ENCODE measurements at places on chromosomes 6 and 20. TPM values are rescaled to one million over a fixed set of nuclear protein-coding genes. Genes with fewer than 3 reads are reported as not detected.

- H3K36me3 ChIP-seq: no peaks in the 10 kb centered on the region
- H3K4me1 ChIP-seq: no peaks in the 10 kb centered on the region
- no peak for DNase-seq
- H3K27ac ChIP-seq: no peak overlapping the region
- H3K27me3 ChIP-seq: peaks cover 16% of the 10 kb centered on the region
Measured at GRCh38 chr6:1553562-1554083, 56.1 kb upstream of the FOXC1 start.

GRCh38 chr20:41701588-41702348, 83.6 kb upstream of the CHD6 start:
- no peak overlapping the region for H3K27ac ChIP-seq
- no peak for DNase-seq
- H3K27me3 ChIP-seq: peaks cover 9% of the 10 kb centered on the region
- H3K4me3 ChIP-seq: no peak overlapping the region

- H3K27me3 ChIP-seq: no peaks in the 10 kb centered on the region
- DNase-seq: peak; percentile 59
- peaks cover 2% of the 10 kb centered on the region for H3K36me3 ChIP-seq
- peaks cover 31% of the 10 kb centered on the region for H3K4me1 ChIP-seq
- peak overlapping the region; percentile 50 for H3K27ac ChIP-seq
- H3K4me3 ChIP-seq: no peak overlapping the region
Measured at GRCh38 chr6:160137989-160138835, 16.6 kb downstream of the SLC22A1 start.

- no peak for DNase-seq
- no peak overlapping the region for H3K4me3 ChIP-seq
Measured at GRCh38 chr6:70622461-70622860, 45.2 kb upstream of the SMAP1 start.

GRCh38 chr6:41216616-41217015, 11.5 kb upstream of the TREML4 start:
- H3K4me1 ChIP-seq: no peaks in the 10 kb centered on the region
- no peak overlapping the region for H3K27ac ChIP-seq
- H3K36me3 ChIP-seq: peaks cover 4% of the 10 kb centered on the region
- no peak for DNase-seq
- H3K27me3 ChIP-seq: peaks cover 30% of the 10 kb centered on the region
- H3K4me3 ChIP-seq: no peak overlapping the region

DNA sequence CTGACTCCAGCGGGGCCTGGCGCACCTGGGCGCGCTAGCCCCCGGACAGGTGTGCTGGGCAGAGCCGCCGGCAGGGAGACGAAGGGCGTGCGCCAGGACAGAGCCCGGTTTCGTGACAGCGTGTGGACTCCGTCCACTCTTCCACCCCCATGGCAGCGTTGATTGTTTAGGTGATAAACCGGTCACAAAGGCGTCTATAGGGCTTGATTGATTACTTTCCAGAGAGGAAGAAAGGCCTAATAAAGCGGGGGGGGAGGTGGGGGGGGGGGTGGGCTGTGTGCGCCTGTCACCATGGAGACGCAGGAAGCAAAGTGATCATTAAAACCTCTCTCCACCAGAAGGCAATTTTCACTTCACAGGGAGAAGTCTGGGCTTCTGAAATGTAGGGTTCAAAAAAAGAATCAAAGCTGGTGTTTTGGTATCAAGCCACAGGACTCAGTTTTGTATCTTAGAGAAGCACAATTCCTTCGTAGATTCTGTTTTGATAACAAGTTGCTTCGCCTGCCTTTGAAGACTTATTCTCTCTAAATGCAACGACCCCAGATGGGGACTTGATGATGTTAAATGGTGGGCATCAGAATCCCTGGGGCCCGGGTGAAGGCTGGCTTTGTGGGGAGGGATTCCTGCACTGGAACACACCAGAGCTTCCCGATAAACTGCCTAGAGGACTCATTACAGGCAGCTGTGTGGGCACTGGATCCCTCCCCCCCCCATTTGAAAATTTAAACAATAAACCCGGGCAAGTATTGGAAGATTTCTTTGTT, 1.4 kb downstream of the PHACTR3 start:
- peaks cover 79% of the 10 kb centered on the region for H3K27me3 ChIP-seq
- H3K27ac ChIP-seq: no peak overlapping the region
- H3K36me3 ChIP-seq: no peaks in the 10 kb centered on the region
- no peaks in the 10 kb centered on the region for H3K4me1 ChIP-seq

DNA sequence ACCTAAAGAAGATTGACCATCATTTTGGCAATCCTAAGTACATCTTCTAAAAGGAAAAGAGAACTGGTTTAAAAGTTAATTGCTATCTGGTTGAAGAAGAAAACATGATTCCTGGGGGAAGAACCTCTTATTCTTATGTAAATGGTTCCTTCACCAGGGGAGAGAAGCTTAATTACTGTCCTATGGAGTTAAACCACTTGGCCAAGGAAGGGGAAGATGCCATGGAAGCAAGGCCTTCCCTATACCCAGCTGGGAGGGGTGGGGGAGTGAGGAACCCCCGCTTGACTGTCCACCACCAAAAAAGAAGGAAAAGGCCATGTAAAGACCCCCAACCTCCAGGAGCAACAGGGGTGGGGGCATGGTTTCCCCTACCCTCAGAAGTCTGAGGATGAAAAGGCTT, 962.1 kb downstream of the GRIK2 start:
- H3K36me3 ChIP-seq: no peaks in the 10 kb centered on the region
- H3K27me3 ChIP-seq: peaks cover 2% of the 10 kb centered on the region
- no peak overlapping the region for H3K27ac ChIP-seq
- no peak for DNase-seq

DNA sequence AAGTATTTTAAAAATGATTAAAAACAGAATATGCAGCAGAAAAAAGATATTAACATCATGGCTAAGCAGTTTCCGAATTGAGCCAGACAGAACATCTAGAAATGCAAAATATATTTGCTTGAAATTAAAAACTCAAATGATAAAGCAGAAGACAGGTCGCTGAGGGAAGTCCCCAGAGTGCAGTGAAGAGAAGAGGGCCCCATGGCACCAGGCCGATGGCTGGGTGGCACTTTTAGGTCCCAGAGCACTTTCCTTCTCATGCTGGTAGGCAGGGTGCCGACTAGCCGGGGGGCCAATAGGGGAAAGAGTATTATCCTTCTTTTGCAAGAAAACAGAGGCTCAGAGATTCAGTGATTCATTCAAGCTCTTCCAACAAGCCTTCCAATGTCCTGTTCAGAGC, 58.9 kb downstream of the MYH7B start:
- H3K4me3 ChIP-seq: no peak overlapping the region
- peak overlapping the region; percentile 19 for H3K27ac ChIP-seq
- H3K4me1 ChIP-seq: peaks cover 14% of the 10 kb centered on the region
- DNase-seq: no peak

DNA sequence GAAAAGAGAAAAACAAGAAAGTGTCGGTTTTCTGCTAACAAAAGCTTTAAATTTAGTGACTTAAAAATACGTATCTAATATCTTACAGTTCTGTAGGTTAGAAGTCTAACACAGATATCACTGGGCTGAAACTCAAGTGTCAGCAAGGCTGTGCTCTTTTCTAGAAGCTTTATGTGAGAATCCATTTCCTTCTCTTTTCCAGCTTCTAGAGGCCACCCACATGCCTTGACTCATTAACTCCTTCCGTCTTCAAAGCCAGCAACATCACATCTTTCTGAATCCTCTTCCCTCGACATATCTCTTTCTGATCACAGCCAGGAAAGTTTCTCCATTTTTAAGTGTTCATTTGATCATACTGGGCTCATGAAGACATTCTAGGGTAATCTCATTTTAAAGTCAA, 262.0 kb downstream of the MAFB start:
- DNase-seq: no peak
- no peak overlapping the region for H3K27ac ChIP-seq
- no peaks in the 10 kb centered on the region for H3K36me3 ChIP-seq
- H3K4me1 ChIP-seq: no peaks in the 10 kb centered on the region

GRCh38 chr6:161366301-161366923, 92.6 kb upstream of the AGPAT4 start:
- no peaks in the 10 kb centered on the region for H3K27me3 ChIP-seq
- DNase-seq: no peak
- no peak overlapping the region for H3K27ac ChIP-seq
- H3K36me3 ChIP-seq: peaks cover 5% of the 10 kb centered on the region

DNA sequence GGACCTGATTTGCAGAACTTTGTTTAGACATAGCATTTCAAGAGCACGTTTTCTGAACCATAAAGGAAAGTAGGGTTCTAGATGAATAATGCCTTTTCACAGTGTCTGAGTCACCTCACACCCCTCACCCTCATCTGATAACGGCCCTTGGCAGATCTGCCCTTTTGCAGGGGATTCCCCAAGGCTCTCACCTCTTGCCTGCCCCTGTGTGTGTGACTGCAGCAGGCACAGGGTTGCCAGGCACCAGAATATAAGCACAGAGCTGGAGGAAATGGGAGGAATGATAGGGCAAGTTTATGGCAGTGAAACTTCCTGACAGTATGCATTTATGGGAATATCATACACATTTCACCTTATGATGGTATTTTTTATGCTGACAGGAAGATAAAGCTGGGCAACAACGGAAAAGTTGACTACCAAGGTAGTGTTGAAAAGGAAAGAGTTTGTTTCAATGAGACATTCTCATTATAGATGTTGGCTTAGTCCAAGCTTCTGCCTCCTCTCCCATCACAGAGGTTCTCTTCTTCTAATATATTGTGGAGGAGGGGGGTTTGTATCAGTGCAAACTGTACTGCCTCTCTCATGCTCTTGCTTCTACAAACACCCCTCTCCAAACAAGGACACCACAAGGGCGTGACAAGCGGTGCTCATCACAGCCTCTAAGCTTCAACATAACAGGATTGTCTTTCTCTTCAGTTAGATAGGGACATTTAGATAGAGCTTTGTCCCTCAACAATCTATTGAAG, 101.5 kb upstream of the BACH2 start:
- peaks cover 13% of the 10 kb centered on the region for H3K4me1 ChIP-seq
- no peak overlapping the region for H3K4me3 ChIP-seq
- H3K36me3 ChIP-seq: no peaks in the 10 kb centered on the region
- no peaks in the 10 kb centered on the region for H3K27me3 ChIP-seq
- H3K27ac ChIP-seq: no peak overlapping the region

- no peak for DNase-seq
- H3K27ac ChIP-seq: peak overlapping the region; percentile 30
- H3K27me3 ChIP-seq: no peaks in the 10 kb centered on the region
- H3K36me3 ChIP-seq: no peaks in the 10 kb centered on the region
Measured at GRCh38 chr20:51966296-51966971, 164.1 kb upstream of the SALL4 start.

DNA sequence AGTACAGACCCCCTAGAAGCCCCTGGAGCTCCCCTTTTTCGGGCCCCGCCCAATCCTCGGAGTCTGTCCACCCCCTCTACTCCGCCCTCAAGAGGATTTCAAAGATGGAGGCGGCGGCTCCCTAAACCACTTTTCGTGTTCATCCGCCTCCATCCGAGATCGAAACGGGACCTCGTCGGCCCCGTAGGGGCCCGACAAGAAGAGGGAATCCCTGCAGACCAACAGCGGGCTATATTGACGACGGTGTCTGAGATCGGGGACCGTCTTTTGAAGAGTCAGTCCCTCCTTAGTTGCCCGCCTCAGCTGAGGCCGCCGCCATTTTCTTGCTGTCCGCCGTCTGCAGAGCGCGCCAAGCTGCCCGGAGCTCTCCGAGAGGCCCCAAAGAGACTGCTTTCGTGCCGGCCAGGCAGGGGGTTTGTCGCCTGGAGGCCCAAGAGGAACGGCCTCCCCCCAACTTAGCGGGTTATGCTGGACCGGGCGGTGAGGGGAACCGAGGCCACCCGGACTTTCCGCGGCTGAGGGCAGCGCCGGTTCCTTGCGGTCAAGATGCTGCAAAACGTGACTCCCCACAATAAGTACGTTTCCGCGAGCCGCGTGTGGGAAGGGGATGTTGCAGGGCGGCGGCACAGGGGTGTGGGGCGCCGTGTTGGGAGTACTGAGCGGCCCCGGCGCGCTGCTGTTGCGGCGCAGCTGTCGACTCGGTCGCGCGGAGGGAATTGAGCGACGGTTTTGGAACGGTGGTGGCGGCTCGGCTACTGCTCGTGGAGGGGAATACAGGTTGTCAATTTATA, 4.2 kb downstream of the BRD2 start:
- no peaks in the 10 kb centered on the region for H3K27me3 ChIP-seq
- peak overlapping the region; percentile 100 for H3K27ac ChIP-seq
- H3K4me3 ChIP-seq: peak overlapping the region; percentile 91
- H3K36me3 ChIP-seq: peaks cover 37% of the 10 kb centered on the region
- no peak for DNase-seq

DNA sequence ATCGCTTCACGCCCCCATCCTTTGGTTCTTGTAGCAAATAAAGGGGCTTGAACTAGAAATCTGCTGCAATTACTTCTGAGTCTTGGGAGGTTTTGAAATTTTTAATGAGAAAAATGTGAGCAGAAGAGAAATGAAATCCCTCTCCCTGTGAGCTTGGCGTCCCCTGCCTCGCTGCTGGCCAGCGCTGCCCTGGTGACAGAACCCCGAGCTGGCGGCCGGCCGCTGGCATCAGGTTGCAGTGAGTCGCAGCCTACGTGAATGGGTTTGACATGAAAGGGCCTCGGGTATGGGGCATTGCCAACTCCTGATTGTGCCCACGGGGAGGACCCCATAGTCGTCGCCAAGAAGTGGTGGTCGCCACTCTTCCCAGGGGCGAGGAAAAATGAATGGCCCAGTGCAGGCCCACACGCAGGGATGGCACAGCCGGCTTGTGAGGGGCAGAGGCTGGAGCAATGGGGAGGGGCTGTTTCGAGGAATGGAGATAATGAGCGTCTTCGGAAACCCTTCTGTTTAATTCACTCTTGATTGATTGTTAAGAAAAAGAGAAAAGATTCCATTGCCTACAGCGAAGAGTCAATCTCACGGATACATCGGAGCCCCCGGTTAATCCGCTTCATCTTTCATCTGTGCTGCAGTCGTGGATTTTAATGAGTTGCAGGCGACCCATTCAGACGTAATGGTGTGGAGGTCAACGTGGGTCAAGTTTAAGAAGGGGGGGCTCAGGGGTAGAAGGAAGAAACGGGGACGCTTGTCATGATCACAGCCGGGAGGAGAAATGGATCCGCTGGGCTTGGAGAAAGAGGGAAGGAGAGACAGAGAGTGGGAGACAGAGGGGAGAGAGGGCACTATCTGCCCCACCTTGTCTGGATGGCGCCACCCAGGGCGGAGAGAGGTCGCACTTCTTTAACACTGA, 380.1 kb downstream of the THBS2 start:
- H3K27ac ChIP-seq: no peak overlapping the region
- peaks cover 11% of the 10 kb centered on the region for H3K27me3 ChIP-seq
- no peak for DNase-seq
- no peaks in the 10 kb centered on the region for H3K36me3 ChIP-seq
- no peak overlapping the region for H3K4me3 ChIP-seq

GRCh38 chr20:15799871-15800270, 773.4 kb downstream of the KIF16B start:
- H3K27ac ChIP-seq: no peak overlapping the region
- no peak for DNase-seq
- no peaks in the 10 kb centered on the region for H3K4me1 ChIP-seq
- H3K4me3 ChIP-seq: no peak overlapping the region
- H3K36me3 ChIP-seq: no peaks in the 10 kb centered on the region

UNC93A gene
- not detected for total RNA-seq

PRSS16 gene
- total RNA-seq: 16.2 TPM

MAP3K5 gene
- 8.3 TPM for total RNA-seq

MDFI gene
- 148 TPM for total RNA-seq

LAMA4 gene
- total RNA-seq: 49.4 TPM

LZTS3 gene
- 14.2 TPM for total RNA-seq

SLC39A7 gene
- 140 TPM for total RNA-seq

RNF146 gene
- 51.6 TPM for total RNA-seq

SLC52A3 gene
- 0.25 TPM for total RNA-seq

ZFP57 gene
- 0.11 TPM for total RNA-seq

HUS1B gene
- 1.0 TPM for total RNA-seq

RING1 gene
- 55.8 TPM for total RNA-seq

MAD2L1BP gene
- total RNA-seq: 23.6 TPM

ZBTB46 gene
- 11.3 TPM for total RNA-seq

Data from mesothelial cell of epicardium (in vitro differentiated cells).